ENCODE measurements at places on chromosomes 3 and 15. TPM values are rescaled to one million over a fixed set of nuclear protein-coding genes. Genes with fewer than 3 reads are reported as not detected.

DNA sequence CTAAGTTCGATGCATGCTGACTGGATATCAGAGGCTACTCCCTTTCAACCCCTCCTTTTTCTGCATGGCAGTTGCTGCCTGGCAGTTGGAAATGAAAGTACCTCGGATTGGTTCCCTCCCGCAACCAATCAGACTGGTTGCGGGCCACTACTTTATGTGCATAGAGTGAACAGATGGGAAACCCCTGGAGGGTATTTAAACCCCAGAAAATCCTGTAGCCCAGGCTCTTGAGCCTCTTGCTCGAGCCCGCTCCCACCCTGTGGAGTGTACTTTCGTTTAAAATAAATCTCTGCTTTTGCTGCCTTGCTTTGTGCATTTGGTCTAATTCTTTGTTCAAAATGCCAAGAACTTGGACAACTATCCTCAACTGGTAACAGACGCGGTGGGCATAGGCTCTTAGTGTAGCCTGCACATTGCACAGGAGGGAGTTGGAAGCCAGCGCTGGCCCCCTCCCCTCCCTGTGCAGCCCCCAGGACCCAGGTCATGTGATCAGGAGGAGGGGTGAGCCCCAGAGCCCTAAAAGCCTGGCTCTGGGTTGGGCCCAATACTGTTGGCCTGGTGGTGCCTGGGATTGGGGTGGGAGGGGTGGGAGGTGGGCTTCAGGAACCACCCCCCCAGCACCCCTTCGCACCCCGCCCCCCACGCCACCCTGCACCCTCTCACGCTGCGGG is 26.8 kb downstream of the RHCG start:
- no peaks in the 10 kb centered on the region for H3K4me1 ChIP-seq
- no peak overlapping the region for H3K27ac ChIP-seq
- H3K27me3 ChIP-seq, result peaks cover 4% of the 10 kb centered on the region
- H3K4me3 ChIP-seq, result no peak overlapping the region

Gene TWF2
- 90.3 TPM for total RNA-seq

Gene PODXL2
- total RNA-seq, result 7.3 TPM

Gene XCR1
- total RNA-seq, result 0.18 TPM

Gene EIF1B
- total RNA-seq, result 55.9 TPM

GRCh38 chr15:83992324-83993031 is 243.1 kb upstream of the GOLGA6L4 start:
- H3K36me3 ChIP-seq, result no peaks in the 10 kb centered on the region
- no peak for DNase-seq
- no peaks in the 10 kb centered on the region for H3K4me1 ChIP-seq

Gene NDN
- total RNA-seq, result 35.4 TPM

- H3K27me3 ChIP-seq, result no peaks in the 10 kb centered on the region
- H3K27ac ChIP-seq, result no peak overlapping the region
- no peaks in the 10 kb centered on the region for H3K36me3 ChIP-seq
- DNase-seq, result no peak
- no peak overlapping the region for H3K4me3 ChIP-seq
- H3K4me1 ChIP-seq, result no peaks in the 10 kb centered on the region
Observed at GRCh38 chr3:70808881-70809280, 496.4 kb upstream of the MDFIC2 start.

DNA sequence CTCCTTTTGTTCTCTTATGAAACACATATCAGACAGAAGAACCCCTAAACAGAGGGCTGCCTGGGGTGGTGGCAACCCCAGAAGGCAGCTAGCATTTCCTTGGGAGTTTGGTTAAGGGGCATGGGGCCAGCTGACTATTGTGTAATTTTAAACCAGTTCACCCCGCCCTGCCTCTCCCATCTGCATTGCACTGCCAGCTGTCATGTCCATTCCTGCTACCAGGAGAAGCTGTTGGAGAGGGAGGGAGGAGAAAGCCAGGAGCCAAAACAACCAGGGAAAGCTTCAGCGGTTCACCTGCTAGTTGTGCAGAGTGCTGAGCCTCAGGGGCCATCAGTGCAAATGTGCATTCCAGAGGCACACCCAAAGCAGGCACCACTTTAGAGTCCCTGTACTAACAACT is 47.6 kb upstream of the ATP1B3 start:
- no peaks in the 10 kb centered on the region for H3K36me3 ChIP-seq
- no peaks in the 10 kb centered on the region for H3K4me1 ChIP-seq
- peak overlapping the region; percentile 45 for H3K27ac ChIP-seq
- no peaks in the 10 kb centered on the region for H3K27me3 ChIP-seq

DNA sequence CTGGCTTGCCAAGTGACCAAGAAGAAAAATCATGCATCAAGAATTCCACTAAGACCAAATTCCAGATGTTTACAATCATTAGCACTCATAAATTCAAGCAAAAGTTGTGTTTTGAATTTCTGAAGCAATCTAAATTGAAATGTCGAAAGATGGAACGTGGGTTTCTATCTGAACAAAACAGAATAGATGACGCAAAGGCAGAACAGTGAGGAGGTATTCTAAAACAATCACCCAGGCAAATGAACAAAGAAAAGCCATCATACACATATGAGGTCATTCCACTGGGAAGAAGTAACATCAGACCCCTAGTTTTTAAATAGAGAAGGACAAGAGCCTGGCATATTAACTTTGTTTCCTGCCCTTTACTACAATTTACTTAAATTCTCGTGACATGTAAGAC is 58.0 kb downstream of the MCF2L2 start:
- no peaks in the 10 kb centered on the region for H3K36me3 ChIP-seq
- H3K27ac ChIP-seq, result no peak overlapping the region
- no peaks in the 10 kb centered on the region for H3K4me1 ChIP-seq
- no peak for DNase-seq

DNA sequence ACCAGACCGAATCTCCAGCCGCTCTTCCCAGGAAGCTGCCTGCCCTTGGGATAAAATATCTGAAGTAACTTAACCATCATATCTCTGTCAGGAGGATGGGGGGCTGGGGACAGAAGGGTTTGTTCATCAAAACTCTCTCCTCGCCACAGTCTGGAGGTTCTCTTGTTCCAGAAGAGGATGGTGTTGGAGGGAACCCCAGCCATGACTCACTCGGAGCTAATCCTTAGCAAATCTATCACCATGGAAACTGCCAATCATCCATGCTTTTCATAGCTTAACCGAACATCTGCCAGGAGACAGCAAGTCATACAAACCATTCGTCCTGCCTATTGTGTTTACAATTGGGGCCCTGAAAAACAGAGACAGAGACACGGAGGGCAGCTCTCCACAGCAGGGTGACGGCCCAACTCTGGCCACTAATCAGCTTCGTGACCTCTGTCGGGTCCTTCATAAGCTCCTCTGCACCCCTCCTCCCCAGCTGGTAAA is 73.8 kb upstream of the HEG1 start:
- no peaks in the 10 kb centered on the region for H3K4me1 ChIP-seq
- H3K27ac ChIP-seq, result no peak overlapping the region
- H3K36me3 ChIP-seq, result no peaks in the 10 kb centered on the region
- no peak for DNase-seq

DNA sequence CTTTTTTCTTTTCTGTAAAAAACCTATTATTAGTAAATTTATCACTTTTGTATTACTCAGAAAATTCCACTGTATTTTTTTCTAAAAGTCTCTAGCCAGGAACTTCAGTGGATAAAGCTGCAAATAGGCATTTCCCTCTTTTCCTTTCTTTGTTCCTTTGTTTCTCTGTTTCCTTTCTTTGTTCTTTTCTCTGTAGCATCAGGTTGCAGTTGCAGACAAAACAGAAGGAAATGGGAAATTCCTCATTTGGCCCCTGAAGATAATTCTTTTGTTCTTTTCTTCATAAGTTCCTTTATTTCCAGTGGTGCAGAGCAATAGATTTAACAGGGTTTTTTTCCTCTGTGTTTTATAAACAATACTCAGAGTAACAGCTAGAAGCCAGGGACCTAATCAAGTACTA is 416.5 kb downstream of the TBL1XR1 start:
- H3K4me1 ChIP-seq, result no peaks in the 10 kb centered on the region
- no peaks in the 10 kb centered on the region for H3K27me3 ChIP-seq
- H3K4me3 ChIP-seq, result no peak overlapping the region
- H3K36me3 ChIP-seq, result no peaks in the 10 kb centered on the region

- no peak overlapping the region for H3K27ac ChIP-seq
- no peak overlapping the region for H3K4me3 ChIP-seq
- DNase-seq, result no peak
- no peaks in the 10 kb centered on the region for H3K4me1 ChIP-seq
Observed at GRCh38 chr3:78048698-78049097, 1008.8 kb downstream of the ROBO2 start.

- H3K4me1 ChIP-seq, result peaks cover 24% of the 10 kb centered on the region
- peak overlapping the region; percentile 88 for H3K27ac ChIP-seq
- peaks cover 14% of the 10 kb centered on the region for H3K36me3 ChIP-seq
- H3K27me3 ChIP-seq, result no peaks in the 10 kb centered on the region
- peak overlapping the region; percentile 86 for H3K4me3 ChIP-seq
Observed at GRCh38 chr3:10248984-10249748, 907 bp downstream of the TATDN2 start.

- DNase-seq, result no peak
- H3K36me3 ChIP-seq, result no peaks in the 10 kb centered on the region
- no peak overlapping the region for H3K4me3 ChIP-seq
- no peaks in the 10 kb centered on the region for H3K27me3 ChIP-seq
- no peak overlapping the region for H3K27ac ChIP-seq
Observed at GRCh38 chr3:107272471-107272870, 104.8 kb upstream of the CCDC54 start.

Gene PTX3
- 45.8 TPM for total RNA-seq

GRCh38 chr15:51075364-51075763 is 19.3 kb downstream of the TNFAIP8L3 start:
- no peaks in the 10 kb centered on the region for H3K27me3 ChIP-seq
- H3K36me3 ChIP-seq, result no peaks in the 10 kb centered on the region
- H3K4me3 ChIP-seq, result no peak overlapping the region
- H3K27ac ChIP-seq, result no peak overlapping the region
- H3K4me1 ChIP-seq, result peaks cover 3% of the 10 kb centered on the region

DNA sequence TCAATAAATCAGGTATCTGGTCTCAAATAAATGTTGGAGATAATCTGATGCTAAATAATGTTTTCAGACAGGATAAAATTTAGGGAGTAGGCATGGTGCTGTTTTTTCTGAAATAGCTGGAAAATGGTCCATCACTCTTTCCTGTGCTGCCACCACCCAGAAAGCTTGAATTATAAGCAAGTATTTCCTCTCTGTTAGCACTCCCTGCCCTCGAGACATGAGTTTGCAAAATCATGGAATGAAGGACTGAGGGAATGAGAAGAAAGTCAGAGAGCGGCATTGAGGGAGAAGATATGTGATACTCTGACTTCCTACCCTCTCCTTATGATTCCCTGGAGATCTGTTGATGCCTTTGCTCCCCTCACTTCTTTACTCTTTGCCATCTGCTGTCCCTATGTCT is 1095.7 kb downstream of the IGSF11 start:
- H3K4me1 ChIP-seq, result no peaks in the 10 kb centered on the region
- no peaks in the 10 kb centered on the region for H3K36me3 ChIP-seq
- no peak for DNase-seq
- H3K27me3 ChIP-seq, result no peaks in the 10 kb centered on the region

- no peaks in the 10 kb centered on the region for H3K36me3 ChIP-seq
- no peaks in the 10 kb centered on the region for H3K4me1 ChIP-seq
- no peak overlapping the region for H3K4me3 ChIP-seq
- DNase-seq, result peak; percentile 94
- H3K27me3 ChIP-seq, result no peaks in the 10 kb centered on the region
Observed at GRCh38 chr3:177065285-177066033, 131.8 kb downstream of the TBL1XR1 start.

DNA sequence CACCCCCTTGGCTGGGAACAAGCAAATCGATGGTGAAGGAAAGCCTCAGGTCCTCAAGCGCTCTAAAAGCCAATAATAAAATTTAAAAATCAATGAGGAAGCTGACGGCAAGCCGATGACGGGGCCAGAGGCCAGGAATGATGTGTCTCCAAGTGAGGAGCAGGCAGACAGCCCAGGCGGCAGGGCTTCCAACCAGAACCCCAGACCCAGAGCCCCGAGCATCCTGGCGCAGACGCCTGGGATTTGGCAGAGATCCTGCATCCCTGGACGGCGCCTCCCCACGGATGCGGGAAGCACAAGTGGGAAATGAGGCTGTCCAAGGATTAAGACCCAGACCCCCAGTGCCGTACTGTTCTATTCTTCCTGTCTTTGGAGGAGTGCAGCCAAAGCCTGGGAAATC is 123.0 kb upstream of the PROK2 start:
- no peak for DNase-seq
- H3K27ac ChIP-seq, result no peak overlapping the region
- H3K36me3 ChIP-seq, result no peaks in the 10 kb centered on the region

Gene CNTN6
- total RNA-seq, result 22.7 TPM

GRCh38 chr3:194337965-194338753 is 13.0 kb downstream of the CPN2 start:
- peak; percentile 55 for DNase-seq
- no peak overlapping the region for H3K4me3 ChIP-seq
- no peak overlapping the region for H3K27ac ChIP-seq
- peaks cover 2% of the 10 kb centered on the region for H3K27me3 ChIP-seq
- peaks cover 3% of the 10 kb centered on the region for H3K4me1 ChIP-seq

- no peaks in the 10 kb centered on the region for H3K27me3 ChIP-seq
- H3K4me1 ChIP-seq, result peaks cover 7% of the 10 kb centered on the region
- peak overlapping the region; percentile 78 for H3K4me3 ChIP-seq
- peak overlapping the region; percentile 100 for H3K27ac ChIP-seq
- peaks cover 2% of the 10 kb centered on the region for H3K36me3 ChIP-seq
- DNase-seq, result peak; percentile 92
Observed at GRCh38 chr3:136195258-136196063, 674 bp downstream of the MSL2 start.

- no peak overlapping the region for H3K4me3 ChIP-seq
- H3K27me3 ChIP-seq, result no peaks in the 10 kb centered on the region
- H3K4me1 ChIP-seq, result peaks cover 40% of the 10 kb centered on the region
- DNase-seq, result peak; percentile 92
- H3K36me3 ChIP-seq, result peaks cover 7% of the 10 kb centered on the region
Observed at GRCh38 chr15:101240358-101240757, 11.5 kb downstream of the CHSY1 start.

DNA sequence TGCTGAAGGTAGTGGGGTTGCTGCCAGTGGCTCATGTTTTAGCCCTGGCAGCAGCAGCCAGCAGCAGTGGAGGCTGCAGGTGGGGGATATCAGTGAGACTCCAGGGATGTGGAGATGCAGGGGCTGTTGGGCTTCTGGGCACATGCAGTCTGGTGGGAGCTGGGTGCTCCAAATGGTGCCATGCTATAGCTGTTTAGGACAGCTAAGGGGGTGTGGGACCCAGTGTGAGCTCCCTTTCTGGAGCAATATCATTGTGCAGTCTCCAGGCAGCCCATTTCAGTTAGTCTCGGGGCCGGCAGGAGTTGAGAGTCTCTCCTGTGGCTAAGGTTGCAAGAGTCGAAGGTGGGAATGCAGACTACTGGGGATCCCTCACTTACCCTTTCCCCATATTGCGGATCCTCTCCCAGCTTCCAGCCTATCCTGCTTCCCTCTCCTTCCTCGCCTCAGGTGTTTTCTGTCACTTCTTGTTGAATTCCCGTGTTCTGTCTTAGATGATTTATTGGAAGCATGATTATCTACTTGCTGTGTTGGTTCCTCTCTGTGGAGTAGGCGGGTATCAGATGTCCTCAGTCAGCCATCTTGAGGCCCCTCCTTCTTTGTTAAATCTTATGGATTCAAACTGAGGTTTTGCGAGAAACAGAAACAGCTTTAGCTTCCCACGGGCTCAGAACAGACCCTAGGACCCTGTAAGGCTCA is 112.0 kb downstream of the FAM43A start:
- no peaks in the 10 kb centered on the region for H3K27me3 ChIP-seq
- H3K4me1 ChIP-seq, result peaks cover 2% of the 10 kb centered on the region
- DNase-seq, result no peak
- H3K27ac ChIP-seq, result no peak overlapping the region

- no peak overlapping the region for H3K4me3 ChIP-seq
- H3K4me1 ChIP-seq, result no peaks in the 10 kb centered on the region
- no peak overlapping the region for H3K27ac ChIP-seq
- DNase-seq, result no peak
Observed at GRCh38 chr3:169477790-169478189, 185.7 kb downstream of the MECOM start.

All from lung (tissue), 17 donors.